Astrocyte (in vitro differentiated cells and primary cell): ENCODE measurements at places on chromosomes 7 and 10.
A peak's percentile ranks its signal among the peaks of the same experiment; 100 is the strongest.

- peak; percentile 51 for DNase-seq
Observed at GRCh38 chr7:105837765-105838626, 38.4 kb downstream of the ATXN7L1 start.

DNA sequence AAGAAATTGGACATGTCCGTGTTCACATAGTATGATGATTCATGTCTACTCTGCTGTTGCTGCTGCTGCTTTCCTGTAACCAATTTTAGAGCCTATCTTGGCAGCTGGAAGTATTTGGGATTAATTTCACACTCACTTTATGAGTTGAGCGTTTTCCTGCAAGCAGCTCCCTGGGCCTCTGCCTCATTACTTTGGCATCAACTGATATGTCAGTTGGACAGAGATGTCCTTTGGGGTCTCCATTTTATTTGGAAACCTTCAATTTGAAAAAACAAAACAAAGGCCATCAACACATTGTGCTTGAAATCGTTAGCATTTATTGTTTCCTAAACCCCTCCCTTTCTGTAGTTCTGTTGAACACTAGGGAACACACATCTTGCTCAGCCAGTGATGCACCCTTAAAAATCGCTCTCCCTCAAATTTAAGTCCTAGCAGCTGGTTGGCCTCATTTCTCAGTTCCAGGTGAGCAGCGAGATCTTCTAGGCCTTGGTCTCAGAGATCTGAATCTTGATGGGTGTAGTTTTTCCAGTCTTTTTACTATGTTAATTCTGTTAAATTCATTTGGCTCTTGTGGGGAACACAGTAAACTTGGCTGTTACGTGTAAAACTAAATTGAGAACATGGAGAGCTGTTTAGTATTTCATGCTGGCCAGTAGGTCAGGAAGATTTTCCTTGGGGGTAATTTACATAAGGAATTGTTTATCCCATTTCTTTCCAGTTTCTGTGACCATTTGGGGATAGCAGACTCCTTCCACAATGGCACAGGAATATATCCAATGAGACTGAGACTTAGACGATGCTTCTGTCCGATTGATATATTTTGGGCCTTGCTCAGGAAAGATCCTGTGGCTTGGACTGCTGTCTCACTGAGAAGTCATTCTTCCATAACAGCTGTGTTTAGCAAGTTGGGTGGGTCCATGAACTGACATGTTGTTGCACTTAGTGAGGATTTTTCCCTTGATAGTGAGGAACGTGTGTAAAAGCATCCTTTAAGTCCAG, 371.6 kb downstream of the BBS9 start:
- DNase-seq = no peak

- no peak for DNase-seq
Observed at GRCh38 chr7:4792537-4793126, 17.2 kb downstream of the AP5Z1 start.

DNA sequence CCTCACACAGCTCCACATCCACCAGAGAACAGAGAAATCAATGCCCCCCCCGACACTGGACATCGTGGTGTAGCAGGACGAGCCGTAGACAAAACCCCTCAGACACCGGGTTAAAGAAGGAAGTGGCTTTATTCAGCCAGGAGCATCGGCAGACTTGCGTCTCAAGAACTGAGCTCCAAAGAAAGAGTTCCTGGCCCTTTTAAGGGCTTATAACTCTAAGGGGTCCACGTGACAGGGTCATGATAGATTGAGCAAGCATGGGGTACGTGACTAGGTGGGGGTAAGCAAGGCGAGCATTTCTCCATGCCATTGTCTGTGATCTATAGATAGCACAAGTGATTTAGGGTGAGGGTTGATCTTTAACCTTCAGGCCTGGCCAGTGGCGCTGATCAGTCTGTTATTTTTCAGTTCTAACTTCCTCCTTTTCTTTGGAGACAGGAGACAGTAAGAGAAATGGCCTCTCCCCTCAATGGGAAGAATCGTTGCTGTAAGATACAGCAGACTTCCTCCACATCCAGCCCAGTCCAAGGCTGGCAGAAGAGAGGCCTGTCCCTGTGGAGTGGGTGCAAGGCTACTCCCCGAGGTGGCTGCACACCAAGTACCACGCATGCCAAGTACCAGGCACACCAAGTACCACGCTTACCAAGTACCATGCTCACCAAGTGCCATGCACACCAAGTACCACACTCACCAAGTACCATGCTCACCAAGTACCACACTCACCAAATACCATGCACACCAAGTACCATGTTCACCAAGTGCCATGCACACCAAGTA, 19.5 kb upstream of the PPP2R2D start:
- DNase-seq = no peak

DNA sequence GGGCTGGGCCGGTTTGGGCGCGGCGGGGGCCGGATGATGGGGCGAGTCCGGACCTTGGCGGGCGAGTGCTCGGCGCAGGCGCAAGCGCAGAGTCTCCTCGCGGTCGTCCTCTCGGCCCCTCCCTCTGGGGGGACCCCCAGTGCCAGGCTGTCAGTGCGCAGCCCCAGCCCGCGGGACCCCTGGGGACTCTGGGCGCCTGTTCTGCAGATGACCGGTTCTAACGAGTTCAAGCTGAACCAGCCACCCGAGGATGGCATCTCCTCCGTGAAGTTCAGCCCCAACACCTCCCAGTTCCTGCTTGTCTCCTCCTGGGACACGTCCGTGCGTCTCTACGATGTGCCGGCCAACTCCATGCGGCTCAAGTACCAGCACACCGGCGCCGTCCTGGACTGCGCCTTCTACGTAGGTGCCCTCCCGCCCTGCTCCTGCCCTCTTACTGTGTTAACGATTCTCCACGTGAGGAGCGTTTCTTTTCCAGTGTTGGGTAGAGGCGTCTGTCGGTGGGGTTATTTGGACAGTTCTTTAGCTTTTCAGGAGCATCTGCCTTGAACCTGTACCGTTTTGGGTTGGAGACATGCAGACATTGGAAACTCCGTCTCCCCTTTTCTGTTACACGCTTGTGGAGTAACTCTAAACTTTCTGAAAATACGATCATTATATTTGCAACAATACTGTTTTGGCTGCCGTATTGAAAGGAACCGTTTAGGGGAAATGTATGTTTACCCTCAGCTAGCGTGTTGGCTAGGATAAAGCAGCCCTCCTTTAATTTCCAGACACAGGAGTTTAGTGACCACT, 706 bp downstream of the BUB3 start:
- DNase-seq = peak; percentile 50

- DNase-seq = no peak
Observed at GRCh38 chr7:155963771-155964195, 151.5 kb upstream of the SHH start.

DNA sequence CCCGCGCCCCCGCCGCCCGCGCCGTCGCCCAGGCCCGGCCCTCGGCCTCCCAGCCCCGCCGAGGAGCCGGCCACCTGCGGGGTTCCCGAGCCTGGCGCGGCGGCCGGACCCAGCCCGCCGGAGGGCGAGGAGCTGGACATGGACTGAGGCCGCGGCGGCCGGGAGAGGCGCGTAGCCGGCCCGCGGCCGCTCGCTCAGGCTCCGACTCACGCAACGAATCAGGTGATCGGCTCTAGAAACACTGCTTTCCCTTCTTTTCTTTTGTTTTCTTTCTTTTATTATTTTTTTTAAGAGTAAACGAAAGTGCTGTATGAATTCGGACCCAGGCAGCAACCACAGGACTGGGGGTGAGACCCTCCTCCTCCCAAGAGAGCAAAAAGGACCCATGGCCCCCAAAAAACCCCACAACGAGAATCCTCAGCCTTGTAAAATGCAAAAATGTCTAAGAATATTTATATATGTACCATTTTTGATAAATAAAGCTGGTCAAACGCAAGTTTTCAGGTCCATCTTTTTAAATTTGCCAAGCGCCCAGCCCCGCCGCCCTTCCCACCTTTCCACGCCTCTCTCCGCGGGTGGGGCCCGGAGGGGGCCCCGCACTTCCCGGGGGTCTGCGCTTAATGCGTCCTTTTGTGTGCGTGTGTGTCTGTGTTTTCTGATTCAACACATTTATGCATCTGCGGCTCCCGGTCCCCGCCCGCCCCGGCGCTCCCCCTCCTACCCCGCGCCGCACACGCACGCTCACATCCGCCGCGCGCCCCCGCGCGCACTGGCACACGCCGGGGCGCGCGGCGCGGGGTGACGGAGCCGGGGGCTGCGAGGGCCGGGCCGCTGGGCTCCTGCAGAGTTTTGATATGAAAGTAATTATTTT, 4.4 kb downstream of the UNCX start:
- no peak for DNase-seq

GRCh38 chr7:43933902-43934560, 7.8 kb downstream of the UBE2D4 start:
- no peak for DNase-seq

GRCh38 chr7:17236603-17237002, 61.8 kb upstream of the AHR start:
- DNase-seq = peak; percentile 38

- DNase-seq = no peak
Observed at GRCh38 chr10:85400981-85401695, 965.5 kb downstream of the GRID1 start.

DNA sequence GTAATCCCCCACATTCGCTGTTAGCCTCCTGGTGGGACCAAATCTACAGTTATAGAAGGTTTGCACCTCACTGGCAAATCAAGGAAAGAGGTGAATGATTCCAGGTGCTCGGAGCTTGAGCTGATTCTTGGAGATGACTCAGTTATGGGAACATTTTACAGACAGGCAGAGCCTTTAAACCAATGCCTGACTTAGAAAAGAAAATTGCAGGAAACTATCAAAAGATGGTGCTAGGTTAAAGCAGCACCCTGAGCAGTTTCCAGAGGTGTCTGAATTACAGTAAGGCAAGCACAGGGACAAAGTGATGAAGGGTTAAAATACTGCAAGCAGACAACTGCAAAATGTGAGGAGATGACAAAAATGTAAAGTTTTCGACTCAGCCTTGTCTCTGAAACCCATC, 2.9 kb downstream of the LRRTM3 start:
- no peak for DNase-seq

GRCh38 chr7:130099331-130099730, 29.0 kb downstream of the KLHDC10 start:
- DNase-seq = no peak

GRCh38 chr7:95672434-95672833, 76.1 kb upstream of the PDK4 start:
- DNase-seq = no peak

- no peak for DNase-seq
Observed at GRCh38 chr7:74338366-74339108, 49.3 kb downstream of the CLIP2 start.

- no peak for DNase-seq
Observed at GRCh38 chr7:76047305-76047810, 442 bp downstream of the STYXL1 start.

GRCh38 chr10:117860135-117860534, 186.6 kb downstream of the RAB11FIP2 start:
- DNase-seq = no peak

GRCh38 chr7:26850193-26850651, 14.2 kb downstream of the SKAP2 start:
- no peak for DNase-seq

- DNase-seq = no peak
Observed at GRCh38 chr10:13628661-13629060, 41.9 kb downstream of the PRPF18 start.

DNA sequence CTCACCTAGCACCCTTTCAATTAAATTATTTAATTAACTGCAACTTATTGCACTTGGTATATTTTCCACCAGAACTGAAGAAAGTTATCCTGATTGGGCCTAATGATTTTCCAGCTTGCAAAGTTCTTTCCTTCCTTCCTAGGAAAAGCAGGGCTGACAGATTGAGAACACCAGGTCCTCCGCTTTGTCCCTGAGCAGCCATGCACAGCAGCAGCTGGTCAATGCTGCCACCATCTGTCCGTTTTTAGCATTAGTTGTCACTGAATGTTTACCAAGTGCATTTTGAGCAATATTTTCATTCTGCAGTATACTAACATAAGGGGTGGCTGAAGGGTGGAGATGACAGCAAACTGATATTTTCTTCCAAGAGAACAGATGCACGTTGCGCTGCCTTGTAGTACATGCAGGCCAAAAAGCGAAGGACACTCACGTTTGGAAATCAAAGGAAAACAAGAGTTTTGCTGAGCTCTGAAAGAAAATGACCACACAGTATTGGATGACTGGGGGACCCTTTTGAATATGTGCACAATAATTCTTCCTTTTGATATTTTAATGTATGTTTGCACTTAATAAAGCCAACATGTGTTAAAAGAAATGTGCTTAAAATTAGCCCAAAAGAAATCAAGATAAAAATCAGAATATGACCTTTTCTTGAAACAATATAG, 248.8 kb upstream of the PTN start:
- DNase-seq = peak; percentile 59

- DNase-seq = no peak
Observed at GRCh38 chr10:131021969-131022368, 289.6 kb downstream of the TCERG1L start.
